ENCODE measurements at places on chromosomes 6 and 20.

GRCh38 chr20:46237227-46237626 is 71.1 kb downstream of the CDH22 start:
- no peak for DNase-seq

- DNase-seq: no peak
These were observed 2.9 kb upstream of the AKAP7 start for GRCh38 chr6:131132360-131132759.

GRCh38 chr6:56021943-56022342 is 146.6 kb upstream of the BMP5 start:
- no peak for DNase-seq

- DNase-seq: no peak
These were observed 916 bp upstream of the PPP1R11 start for GRCh38 chr6:30066082-30066481.

DNA sequence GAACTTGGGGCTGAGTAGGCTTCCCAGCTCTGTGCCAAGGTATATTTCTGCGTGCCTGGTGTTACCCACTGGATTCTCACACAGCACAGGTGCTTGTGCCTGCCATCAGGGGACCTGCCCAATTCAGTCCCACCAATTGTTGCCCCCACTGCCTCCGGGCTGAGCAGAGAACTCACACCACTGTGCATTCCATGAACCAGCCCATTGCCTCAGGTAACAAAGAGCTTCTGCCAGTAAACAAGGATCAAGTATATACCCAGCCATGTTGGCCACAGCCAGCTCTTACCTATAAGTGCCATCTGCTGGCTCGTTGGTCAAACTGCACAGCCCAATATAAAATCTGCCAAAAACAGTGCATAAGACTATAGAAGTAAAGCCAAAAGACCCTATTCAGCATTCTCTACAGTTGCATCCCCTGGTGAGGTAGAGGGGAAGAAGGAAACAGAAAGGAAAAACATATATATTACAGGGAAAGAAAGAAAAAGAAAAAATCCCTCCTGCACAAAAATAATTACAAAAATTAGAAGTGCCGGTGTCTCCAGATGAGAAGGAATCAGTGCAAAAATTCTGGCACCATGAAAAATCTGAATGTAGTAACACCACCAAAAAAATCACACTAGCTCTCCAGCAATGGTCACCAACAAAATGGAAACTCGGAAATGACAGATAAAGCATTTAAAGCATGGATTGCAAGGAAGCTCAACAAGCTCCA is 241.4 kb downstream of the IBTK start:
- no peak for DNase-seq

Data from activated T-helper 9 cell treated with anti-CD3 and anti-CD28 coated beads, Interleukin-2, amount 50 U/mL, for 16 hours (primary cell).